Left forelimb (tissue), 1 donor: ENCODE measurements at places on chromosomes 6 and 20.

- DNase-seq = no peak
Observed at GRCh38 chr6:100168148-100168547, 174.1 kb upstream of the MCHR2 start.

DNA sequence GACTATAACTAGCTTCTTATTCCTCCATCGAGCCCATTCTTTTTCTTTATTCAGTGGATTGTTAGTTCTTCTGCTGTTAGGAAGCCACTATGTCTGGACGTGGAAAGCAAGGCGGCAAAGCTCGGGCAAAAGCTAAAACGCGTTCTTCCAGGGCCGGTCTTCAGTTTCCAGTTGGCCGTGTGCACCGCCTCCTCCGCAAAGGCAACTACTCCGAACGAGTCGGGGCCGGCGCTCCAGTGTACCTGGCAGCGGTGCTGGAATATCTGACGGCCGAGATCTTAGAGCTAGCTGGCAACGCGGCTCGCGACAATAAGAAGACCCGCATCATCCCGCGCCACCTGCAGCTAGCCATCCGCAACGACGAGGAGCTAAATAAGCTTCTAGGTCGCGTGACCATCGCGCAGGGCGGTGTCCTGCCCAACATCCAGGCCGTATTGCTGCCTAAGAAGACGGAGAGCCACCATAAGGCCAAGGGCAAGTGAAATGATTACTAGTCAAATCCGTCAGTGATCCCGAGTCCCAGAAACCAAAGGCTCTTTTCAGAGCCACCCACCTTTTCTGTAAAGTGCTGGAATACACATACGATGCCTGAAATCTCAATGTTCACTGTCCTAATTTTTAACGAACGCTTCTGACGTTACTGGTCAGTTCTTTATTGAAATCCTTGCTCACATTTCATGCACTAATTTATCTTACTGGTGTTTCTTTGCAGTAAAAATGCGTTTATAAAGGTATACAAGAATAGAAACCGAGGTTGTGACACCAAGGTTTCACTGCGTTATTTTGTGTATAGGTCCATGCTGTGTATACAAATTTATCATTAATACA lies 129.9 kb downstream of the HFE start:
- DNase-seq = peak; percentile 93

DNA sequence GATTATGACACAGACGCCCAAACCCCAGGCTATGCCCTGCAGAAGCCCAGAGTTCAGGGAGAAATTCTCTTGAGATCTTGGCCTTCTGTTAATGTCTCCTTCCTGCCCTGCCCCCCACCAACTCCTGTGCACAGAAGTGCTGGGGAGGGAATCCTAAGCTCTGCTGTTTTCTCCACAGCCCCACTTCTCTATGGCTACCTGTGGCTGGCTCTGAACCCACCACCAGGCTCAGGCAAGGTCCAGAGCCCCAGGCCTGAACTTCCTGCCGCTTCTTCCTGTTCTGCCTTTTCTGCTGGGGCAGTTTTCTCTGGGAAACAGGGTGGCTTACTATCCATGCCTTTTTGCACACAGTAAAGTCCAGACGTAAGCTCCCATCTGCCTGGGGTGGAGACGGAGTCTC lies 77.5 kb upstream of the NNAT start:
- no peak for DNase-seq

- no peak for DNase-seq
Observed at GRCh38 chr20:43583133-43583864, 7.4 kb upstream of the IFT52 start.

- no peak for DNase-seq
Observed at GRCh38 chr6:112144145-112144926, 56.9 kb downstream of the FAM229B start.

GRCh38 chr20:52193133-52193532 lies 1.6 kb upstream of the ZFP64 start:
- no peak for DNase-seq

- no peak for DNase-seq
Observed at GRCh38 chr6:91299544-91300491, 712.9 kb upstream of the MAP3K7 start.

GRCh38 chr20:22931653-22932608 lies 103.2 kb upstream of the SSTR4 start:
- no peak for DNase-seq

- DNase-seq = no peak
Observed at GRCh38 chr6:112606656-112607435, 259.7 kb downstream of the RFPL4B start.

DNA sequence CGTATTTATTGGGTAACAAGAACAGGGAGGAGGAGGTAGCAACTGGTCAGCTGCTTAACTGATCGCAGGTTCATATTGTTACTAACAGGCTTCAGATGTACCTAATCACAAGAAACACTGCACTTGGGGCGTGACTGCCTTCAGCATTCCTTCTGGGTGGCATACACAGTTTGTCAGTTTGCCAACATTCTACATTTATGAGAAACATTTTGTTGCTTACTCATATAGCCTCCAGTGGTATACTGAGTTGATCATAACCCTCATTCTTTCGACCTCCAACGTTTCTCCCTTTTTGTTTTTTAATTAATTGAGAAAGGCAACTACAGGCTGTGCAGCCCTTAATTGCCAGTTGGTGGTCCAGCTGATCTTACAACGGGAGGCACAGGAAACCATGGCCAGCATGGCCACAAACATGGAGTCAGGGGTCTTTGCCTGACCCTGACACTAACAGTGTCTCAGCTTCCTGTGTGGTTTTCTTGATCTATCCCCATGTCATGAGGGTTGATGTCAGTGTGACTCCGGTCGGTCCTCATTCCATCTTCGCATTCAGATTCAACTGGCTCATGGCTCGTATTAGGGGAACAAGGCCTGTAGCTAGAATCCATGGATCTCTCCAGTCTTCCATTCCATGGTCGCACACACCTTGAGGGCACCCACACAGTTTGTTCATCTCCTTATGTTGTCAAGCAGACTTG lies 9.4 kb downstream of the EPB41L2 start:
- DNase-seq = no peak

DNA sequence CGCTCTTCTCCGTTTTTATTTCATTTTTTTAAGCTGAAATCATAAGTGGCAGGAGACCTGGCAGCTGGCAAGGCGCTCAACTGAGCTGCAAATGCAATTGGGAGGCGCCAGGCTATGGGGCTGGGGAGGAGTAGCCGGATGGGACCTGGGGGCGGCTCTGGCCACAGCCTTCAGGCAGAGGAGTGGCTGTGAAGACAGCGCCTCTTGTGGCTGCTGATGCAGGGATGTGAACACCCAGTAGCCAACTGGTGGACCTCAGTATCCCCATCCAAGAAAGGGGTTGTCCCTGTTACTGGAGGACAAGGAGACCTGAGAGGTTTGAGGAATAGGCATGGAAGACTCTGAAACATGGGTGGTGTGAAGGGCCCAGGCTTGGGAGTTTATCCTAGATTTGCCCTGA lies 12.6 kb downstream of the KCNK17 start:
- DNase-seq = no peak

GRCh38 chr20:24451428-24451827 lies 18.0 kb upstream of the SYNDIG1 start:
- DNase-seq = peak; percentile 25

- DNase-seq = no peak
Observed at GRCh38 chr6:2179241-2179640, 66.2 kb downstream of the GMDS start.

DNA sequence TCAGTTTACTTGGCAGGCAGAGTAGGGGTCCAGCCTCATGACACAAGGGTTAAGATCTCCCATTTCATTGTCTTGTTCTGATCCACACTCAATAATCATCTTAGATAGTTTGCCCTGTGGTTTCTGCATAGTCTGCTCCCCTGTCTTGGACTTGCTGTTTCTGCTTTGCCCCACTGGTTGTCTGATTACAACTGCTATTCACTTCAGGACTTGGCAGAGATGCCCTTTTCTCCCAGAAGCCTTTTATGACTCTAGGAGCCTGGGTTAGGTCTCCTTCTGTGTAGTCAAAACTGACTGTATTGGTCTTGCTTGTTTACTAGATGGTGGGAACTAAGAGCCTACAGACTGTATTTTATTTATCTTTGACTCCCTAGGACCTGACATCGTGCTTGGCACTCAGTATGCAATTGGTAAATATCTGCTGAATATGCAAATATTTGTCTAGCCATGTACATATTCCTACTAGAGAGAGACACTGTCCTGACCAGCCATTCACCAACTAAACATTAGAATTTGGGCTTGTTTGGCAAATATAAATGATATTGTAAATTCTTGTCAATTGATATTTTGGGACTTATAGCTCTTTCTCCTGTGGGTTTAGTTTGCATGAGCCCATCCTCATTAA lies 165.9 kb upstream of the KCNK16 start:
- DNase-seq = no peak

DNA sequence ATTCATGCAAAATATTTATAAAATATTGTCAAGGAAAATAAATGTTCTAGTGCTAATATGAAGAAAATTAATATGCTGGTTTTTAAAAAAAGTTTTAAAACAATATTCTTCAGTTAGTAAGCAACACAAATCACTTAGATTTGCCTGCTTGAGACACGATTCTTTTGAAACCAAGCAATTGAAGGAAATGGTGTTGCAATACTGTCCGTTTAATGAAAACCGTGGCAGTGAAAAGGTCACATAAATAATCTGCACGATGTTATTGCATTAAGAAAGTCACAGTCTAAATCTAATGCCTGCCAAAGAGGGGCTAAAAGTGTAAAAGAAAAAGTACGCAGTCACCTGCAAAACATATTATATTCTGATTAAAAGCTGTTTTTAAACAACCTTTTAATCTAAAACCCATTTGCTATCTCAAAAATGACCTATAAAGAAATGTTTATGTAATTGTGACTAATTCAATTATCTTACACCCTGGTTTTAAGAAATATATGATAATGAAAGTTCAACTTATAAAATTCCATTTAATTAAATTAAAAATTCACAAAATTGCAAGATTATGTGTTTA lies 143.0 kb downstream of the GMDS start:
- no peak for DNase-seq

DNA sequence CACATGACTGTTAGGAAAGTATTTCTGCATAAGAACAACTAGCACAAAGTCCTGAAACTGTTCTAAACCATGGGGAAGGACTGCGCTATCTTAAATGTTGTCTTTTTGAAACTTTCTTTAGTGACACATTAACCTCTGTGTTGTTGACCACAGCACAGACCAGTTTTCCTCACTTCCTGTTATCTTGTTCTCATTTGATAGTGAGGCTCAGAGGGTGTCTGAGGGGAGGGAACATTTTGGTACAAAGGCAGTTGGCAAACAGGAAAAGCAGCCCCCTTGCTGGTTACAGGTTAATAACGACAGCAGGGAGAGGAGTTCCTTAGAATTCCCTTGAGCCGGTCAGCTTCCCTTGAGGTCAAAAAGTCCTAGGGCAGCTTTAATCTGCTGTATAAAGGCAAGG lies 143.5 kb upstream of the BMP2 start:
- no peak for DNase-seq

- no peak for DNase-seq
Observed at GRCh38 chr6:15608396-15608795, 54.4 kb downstream of the DTNBP1 start.

GRCh38 chr6:9409126-9409525 lies 973.8 kb upstream of the SLC35B3 start:
- no peak for DNase-seq

DNA sequence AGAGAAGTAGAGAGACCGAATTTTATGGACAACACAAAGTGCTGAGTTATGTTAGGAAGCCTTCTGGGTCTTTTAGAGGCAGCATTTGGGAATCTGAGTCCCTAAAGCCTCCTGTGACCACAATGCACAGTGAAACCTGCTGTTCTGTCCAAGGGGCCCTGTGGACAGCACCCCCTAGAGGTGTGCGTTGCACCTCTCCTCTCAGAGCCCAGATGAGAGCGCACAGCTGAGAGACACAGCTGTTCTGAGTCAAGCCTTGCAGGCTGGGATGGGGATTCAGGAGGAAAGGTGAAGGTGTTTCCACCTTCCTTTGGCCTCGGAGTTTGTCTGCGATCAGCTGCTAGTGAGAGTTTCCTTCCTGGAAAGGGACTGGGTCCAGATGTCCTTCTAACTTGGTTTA lies 13.0 kb downstream of the PCK1 start:
- DNase-seq = no peak

DNA sequence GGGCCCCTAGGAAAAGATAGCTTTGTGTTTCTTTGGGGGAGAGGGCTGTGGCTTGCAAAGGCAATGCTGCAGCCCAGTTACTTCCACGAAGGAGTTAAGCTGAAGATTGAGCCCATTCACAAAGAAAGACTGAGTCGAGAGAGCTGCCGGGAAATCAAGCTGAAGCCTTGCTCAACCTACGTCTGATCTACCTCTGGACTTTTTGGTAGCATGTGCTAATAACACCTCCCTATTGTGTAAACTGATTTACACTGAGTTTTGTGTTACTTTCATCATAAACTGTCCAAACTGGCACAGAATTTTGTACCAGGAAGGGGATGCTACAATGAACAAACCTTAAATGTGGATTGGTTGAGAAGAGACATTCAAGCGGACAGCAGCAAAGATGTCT lies 23.5 kb downstream of the BANF2 start:
- DNase-seq = no peak

- no peak for DNase-seq
Observed at GRCh38 chr20:3224681-3225421, 14.1 kb downstream of the SLC4A11 start.

GRCh38 chr20:56857950-56858349 lies 228.8 kb downstream of the TFAP2C start:
- DNase-seq = no peak

GRCh38 chr20:37886851-37887297 lies 16.1 kb upstream of the VSTM2L start:
- no peak for DNase-seq

- DNase-seq = no peak
Observed at GRCh38 chr6:107877968-107878367, 53.9 kb upstream of the SCML4 start.

- no peak for DNase-seq
Observed at GRCh38 chr20:63316502-63316921, 23.5 kb downstream of the COL20A1 start.

DNA sequence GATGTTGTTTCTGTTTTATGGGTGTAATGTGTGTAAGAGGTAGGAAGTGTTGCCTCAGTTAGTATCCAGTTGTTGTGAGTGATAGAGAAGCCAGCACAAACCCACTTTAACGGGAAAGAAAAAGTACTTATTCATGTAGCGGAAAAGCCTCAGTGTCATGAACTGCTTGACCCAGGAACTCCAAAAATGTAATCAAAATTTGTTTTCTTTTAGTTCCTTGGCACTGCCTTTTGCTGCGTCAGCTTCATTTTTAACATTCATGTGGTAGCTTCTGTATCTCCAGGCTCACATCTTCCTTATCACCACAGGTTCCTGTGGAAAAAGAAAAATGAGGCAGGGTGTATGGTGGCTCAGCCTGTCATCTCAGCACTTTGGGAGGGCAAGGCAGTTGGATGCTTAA lies 46.4 kb upstream of the CCDC28A start:
- DNase-seq = no peak

- no peak for DNase-seq
Observed at GRCh38 chr6:90874931-90875330, 288.1 kb upstream of the MAP3K7 start.

GRCh38 chr6:21070620-21071019 lies 522.9 kb upstream of the SOX4 start:
- no peak for DNase-seq

- no peak for DNase-seq
Observed at GRCh38 chr6:131635384-131636340, 1.4 kb upstream of the ENPP3 start.

GRCh38 chr20:3857405-3857804 lies 10.8 kb downstream of the MAVS start:
- DNase-seq = no peak

- no peak for DNase-seq
Observed at GRCh38 chr6:19664050-19664449, 173.1 kb upstream of the ID4 start.
